PC-9 (cell line): ENCODE measurements at places on chromosomes 1 and 21.

DNA sequence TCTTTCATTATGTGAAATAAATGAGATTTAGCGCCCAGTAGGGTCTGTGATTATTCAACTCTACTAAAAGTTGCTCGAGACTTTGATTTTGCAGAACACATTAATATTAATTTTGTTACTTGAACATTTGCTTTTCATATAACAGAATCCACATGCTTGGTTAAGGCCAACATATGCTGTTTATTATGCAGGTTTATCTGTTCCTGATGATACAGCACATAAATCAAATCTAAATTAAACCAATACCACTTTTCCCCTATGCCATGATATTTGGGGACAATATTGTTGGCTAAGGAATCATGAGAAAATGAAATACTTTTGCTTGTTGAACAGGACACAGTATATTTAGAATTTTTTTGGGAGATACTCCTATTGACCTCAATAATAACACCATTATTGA, 291.1 kb downstream of the USP25 start:
- DNase-seq, result no peak

DNA sequence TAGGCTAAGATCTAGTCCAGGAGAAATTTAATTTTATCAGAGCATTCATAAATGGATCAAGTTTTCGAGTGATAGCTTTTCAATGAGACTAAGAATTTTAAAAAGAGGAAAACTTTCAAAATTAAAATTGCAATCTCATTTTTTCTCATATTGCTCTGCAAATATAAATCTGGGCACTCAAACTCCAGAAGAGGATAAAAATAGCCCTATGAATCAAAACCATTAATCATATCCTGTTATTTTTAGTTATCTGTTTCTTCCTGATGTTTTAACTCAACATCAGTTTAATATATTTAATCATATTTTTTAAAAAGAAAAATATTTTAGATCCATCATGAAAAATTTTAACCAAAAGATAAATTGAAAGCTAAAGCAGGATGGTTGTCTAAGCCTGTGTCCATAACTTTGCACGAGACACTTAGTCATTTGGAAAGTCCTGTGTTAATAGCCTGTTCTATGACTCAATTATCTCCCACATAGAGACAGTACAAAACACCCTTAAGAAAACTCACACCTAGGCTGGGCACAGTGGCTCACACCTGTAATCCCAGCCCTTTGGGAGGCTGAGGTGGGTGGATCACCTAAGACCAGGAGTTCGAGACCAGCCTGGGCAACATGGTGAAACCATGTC, 17.1 kb upstream of the PRRC2C start:
- no peak for DNase-seq

DNA sequence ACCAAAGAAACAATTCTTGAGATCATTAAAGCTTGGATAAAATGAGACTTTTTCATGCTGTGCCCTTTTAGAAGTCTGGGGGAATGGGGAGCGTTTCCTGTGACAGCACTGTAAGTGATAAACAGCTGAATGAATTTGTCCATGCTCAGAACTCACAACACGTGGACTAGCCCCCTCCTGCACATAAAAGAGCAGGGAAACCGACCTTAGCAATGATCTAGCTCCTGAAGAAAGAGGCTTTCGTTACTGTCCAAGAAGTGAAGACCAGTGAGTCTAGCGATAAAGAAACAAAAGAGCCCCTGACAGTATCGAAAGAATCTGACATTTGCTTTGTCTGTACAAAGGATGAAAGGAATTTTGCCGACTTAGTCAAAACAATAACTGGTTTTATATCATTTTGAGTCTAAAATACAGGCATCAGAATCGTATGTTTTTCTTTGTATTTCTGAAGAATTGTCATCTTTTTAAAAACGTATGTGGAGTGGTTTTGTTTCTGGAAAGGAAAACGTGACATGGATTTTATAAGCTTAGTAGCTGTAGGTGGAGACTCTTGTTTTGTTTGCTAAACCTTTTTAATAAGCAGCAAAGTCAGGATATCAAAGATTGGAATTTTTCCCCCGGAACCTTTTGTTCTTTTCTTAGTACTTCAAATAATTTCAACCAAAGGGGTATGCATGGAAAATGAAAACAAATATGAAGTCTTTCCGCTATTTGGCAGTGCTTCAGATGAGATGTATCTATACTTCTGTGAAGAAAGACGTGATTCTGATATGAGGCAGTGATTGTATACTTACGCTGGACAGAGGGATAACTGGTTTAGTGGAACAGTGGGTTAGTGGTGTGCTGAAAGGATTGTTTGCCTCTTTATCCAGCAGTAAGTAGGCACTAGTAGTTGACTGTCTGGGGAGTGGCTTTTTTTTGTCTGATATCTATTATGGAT, 61.0 kb downstream of the MAST2 start:
- no peak for DNase-seq

DNA sequence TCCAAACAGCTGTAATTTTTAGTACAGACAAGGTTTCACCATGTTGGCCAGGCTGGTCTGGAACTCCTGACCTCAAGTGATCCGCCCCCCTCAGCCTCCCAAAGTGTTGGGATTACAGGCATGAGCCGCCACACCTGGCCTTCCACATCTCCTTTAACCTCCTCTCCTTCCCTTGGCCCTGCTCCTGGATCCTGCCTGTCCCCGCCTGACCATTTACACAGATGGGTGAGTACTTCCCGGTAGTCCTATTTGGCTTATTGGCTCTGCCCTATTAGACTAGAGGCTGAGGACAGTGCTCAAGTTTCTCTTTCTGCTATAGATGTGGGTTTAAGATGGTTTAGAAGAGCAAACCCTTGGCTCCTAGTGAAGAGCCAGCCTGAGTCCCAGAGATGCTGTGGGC, 7.1 kb downstream of the PTPN7 start:
- no peak for DNase-seq

DNA sequence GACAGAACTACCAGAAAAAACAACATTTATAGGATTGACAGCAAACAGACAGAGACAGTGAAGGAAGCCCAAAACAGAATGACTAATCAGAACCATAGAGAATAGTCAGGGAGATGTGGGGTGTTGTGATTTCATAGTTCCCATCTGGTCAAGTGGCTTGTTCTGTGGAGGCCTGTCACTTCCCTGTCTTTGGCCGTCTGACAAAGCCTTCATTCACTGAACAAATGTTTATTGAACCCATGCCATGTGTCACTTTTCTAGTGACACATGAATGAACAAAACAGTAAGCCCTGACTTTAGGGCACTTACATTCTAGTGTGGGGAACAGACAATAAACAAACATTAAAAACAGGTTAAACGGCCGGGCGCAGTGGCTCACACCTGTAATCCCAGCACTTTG, 3.2 kb upstream of the SRRM1 start:
- DNase-seq, result no peak

DNA sequence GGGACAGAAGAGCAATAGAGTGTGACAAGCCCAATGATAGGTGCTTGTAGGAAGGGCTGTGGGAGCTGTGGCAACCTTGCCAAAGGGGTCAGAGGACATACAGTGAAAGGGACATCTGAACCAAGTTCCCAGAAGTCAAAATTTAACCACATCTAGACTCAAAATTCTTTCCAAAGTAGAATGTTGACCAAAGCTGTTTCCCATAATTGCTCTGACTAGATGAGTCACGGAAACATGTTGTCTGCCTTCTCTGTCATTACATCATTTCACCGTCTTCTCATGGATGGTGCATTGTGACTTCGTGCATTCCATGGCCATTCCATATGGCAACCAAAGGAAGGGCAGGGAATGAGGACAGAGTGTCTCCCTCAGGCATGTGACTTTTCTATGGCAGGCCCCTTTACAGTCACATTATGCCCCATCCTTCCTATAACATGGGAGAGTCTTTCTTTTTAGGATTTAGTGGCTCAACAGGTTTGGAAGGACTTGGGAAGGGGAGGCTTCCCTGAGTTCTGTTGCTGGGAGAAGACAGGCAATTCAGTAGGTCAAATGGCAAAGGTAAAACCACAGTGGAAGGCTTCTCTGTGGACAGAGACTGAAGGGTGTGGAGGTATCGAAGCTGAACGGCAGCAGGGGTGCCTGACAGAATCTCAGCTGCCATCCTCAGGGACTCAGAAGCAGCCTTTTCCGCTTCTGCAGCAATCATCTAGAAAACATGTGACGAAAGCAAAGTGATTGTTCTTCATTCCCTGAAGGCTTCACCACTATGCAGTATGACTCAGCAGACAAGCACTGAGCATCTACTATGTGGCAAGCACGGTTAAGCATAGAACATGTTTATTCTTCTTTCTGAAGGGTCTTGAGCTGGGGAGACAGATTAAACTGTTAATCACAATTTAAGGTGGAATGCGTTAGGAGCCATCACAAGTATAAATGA, 24.7 kb downstream of the NPHS2 start:
- peak; percentile 78 for DNase-seq

GRCh38 chr1:97034651-97035050, 313.1 kb downstream of the PTBP2 start:
- no peak for DNase-seq

DNA sequence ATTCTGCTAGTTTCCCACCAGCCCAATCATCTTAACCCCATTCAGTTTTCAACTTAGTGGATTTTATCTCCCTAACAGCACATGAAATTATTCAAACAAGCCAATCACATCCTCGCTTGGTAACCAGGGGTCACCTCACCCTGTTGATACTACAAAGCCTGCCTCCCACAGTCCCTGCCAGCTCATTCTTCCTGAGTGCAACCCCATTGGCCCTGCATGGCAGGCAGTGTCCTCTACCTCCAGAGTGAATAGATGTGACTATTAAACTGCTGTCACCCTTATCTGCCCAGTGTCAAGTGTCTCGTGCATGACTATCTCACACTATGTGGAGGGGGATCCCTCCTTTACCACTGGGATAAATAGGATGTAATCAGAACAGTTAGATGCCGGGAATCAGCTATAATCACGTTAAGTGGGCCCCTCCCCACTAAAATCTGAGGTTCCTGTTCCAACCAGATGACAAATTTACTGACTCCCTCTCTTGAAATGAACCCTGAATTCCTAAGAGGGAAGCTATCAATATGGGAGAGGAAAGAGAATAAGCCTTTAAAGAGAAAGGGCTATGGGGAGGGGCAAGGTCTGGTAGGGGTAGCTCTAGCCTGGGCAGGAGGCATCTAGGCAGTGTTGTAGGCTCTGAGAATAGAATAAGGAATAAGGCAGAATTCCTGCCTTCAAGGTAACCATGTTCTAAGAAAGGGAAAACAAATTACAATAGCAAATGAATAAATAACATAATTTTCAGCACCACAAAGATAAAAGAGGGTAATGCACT, 155.9 kb downstream of the SLC30A10 start:
- DNase-seq, result no peak

GRCh38 chr1:44425341-44426082, 20.5 kb downstream of the RNF220 start:
- DNase-seq, result no peak

DNA sequence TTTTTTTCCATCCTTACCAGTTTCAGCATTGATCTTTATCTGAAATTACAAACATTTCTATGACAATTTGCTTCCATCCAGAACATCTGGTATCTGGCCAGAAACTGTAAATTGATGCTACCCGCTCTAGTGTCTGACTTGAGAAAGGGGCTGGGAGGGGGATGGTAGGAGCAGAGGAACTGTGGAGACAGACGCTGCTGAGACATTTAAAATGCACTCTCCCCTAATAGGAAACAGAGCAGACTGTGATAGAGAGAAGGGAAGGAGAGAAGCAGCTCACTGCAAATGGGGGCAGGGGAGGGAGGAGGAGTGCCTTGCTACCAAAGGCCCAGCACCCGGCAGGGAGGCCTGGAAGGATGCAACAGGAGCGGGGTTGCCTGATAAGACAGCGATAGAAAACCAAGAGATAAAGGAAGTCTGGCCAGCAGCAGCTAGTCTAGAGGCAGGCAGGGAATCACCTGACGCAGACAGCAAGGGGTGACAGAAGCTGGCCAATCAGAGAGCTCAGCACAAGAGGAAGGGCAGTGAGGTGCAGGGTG, 195.5 kb upstream of the NFIA start:
- DNase-seq, result no peak

DNA sequence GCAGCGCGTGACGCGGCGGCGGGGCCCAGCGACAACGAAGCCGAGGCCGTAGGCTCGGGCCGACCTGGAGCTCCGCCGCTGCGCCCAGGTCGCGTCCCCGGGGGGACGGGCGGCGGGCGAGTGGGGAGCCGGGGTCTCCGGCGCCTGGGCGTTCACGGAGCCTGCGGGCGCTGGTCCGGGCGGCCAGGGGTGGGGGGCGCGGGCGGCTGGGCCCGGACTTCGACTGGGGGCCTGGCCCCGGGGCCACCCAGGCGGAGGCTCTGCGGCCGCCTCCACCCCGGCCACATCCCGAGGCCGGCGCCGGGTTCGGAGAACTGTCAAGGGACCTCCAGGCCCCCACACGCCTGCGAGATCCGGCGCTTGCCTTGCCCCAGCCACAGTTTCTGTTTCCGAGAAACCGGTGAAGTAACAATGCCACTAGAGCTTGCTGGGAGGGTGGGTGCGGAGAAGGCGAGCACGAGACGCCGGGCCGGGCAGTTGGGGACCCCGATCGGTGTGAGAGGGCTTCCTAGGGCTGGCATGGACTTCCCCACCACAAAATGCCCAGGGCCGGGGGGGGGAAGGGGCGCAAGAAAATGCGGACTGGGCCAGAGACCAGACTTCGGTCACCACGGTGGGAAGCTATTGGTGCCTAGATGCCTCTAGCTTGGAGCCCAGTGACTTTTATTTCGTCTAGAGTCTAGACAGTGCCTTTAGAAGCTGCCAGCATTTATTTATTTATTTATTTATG, 501 bp downstream of the FBXO6 start:
- no peak for DNase-seq

- DNase-seq, result no peak
Measured at GRCh38 chr1:170721621-170722020, 57.7 kb downstream of the PRRX1 start.

GRCh38 chr1:89877756-89878155, 56.9 kb downstream of the LRRC8D start:
- DNase-seq, result no peak

DNA sequence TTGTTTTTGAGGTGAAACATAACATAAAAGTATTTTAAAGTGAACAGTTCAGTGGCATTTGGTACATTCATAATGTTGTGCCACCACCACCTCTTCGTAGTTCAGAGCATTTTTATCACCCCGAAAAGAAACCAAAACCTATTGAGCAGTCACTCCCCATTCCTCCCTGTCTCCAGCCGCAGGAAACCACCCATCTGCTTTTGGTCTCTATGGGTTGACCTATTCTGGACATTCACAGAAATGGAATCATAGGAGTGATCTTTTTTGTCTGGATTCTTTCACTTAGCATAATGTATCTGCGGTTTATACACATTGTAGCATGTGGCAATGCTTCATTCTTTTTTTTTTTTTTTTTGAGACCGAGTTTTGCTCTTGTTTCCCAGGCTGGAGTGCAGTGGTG, 141.2 kb downstream of the VPS13D start:
- DNase-seq, result no peak

DNA sequence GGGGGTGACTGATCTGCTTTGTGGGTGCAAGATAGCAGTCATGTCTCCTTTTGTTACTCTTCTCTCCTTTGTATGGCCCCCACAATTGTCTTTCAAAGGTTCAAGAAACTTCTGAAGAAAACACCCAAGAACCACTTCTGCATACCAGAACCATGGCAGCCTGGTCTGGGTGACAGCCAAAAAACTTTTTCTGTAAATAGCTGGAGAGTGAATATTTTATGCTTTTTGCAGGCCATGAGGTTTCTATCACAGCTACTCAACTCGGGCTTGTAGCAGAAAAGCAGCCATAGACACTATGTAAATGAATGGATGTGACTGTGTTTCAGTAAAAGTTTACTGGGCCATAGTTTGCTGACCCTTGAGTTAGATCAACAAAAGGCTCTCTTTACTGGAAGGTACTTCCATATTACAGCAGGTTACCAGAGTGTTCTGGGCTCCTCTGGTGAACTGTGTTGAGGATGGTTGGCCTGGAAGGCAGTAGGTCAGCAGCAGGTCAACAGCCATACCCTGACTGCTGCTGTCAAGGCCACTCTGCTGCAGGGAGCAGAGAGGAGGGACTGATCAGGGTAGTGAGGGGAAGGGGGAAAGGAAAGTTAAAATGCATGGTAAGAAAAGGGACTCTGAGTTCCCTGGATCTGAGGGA, 116.4 kb downstream of the GDAP2 start:
- DNase-seq, result no peak
